ENCODE measurements at places on chromosomes 1 and 21. TPM values are rescaled to one million over a fixed set of nuclear protein-coding genes. Genes with fewer than 3 reads are reported as not detected.

GRCh38 chr1:241323514-241324195, 33.4 kb downstream of the RGS7 start:
- peak; percentile 35 for DNase-seq

GRCh38 chr1:186845576-186846210, 16.9 kb downstream of the PLA2G4A start:
- DNase-seq = peak; percentile 29

ZNF683 gene
- not detected for polyA plus RNA-seq

INTS3 gene
- polyA plus RNA-seq = 41.6 TPM

DNA sequence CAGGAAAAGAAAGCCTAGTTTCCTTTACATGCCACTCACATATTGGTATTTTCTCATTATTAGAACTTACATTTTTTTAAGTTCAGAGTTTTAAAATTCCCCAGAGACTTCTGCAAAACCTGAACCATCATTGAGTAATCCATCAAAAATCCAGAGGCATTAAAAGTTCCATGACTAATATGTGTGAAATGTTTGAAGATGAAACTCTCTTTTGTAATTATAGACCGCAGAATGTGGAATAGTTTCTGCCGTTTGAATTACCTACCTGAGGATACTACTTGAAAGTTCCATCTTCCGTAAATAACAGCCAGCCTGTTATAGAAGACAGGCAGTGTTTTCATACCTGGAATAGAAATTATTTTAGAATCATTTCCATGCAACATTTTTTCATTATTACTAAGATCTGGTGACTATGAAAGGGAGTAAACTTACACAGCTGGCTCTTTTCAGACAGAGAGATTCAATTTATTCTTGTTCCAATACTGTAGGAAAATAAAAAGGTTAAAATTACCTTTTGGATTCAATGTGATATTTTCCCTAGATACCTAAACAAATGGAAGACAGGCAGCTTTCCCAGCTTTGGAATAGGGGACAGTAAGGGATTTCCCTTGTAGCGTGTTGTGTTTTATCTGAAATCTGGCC, 131.4 kb downstream of the ST6GALNAC5 start:
- DNase-seq = no peak

DNA sequence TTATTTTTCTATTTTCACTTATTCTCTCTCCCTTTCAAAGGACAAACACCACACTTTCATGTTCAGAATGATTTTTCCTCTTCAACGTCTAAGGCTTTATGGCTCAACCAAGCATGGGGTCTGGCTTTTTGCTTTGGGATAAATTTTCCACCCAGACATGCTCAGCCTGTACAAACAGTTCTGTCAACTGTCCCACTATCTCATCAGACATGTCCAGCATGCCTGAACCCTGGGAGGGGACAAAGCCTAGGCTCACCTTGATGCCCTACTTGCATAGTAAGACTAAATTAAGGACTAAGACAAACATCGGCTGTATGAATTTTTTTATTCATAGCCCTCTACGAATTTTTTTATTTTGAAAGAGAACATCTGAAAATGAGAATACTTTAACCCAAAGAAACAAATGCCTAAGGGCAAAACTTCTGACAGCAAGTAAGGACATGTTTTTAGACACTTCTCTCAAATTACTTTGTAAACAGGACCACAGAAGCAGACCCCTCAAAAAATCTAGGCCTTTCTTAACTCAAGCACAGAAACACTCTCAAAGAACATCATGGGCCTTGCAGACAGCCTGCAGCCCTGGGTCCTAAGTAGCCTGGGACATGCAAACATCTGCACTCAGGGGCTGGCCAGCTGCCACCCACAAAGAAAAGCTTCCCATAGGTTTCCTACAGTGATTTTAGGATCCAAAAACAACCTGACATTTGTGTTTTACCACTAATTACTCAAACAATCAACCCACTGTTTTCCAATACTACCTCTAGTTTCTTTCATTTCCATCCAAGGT, 72.3 kb upstream of the PALMD start:
- DNase-seq = peak; percentile 37

DNA sequence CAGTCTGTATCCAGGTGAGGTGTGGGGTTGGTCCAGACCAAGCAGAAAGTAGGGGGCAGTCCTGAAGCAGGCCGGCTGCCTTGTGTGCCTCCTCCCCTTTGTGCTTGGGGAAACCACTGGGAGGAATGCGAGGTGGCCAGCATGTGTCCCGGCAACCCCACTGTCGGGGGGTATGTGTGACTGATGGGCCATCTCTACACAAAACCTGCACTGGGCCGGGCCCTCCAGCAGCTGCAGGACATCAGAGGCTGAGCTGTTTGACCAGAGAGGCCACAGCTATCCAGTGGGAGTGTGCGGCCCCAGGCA, 33.3 kb downstream of the TMEM51 start:
- DNase-seq = no peak

- no peak for DNase-seq
Measured at GRCh38 chr21:46157396-46157986, 2.1 kb upstream of the FTCD start.

DNA sequence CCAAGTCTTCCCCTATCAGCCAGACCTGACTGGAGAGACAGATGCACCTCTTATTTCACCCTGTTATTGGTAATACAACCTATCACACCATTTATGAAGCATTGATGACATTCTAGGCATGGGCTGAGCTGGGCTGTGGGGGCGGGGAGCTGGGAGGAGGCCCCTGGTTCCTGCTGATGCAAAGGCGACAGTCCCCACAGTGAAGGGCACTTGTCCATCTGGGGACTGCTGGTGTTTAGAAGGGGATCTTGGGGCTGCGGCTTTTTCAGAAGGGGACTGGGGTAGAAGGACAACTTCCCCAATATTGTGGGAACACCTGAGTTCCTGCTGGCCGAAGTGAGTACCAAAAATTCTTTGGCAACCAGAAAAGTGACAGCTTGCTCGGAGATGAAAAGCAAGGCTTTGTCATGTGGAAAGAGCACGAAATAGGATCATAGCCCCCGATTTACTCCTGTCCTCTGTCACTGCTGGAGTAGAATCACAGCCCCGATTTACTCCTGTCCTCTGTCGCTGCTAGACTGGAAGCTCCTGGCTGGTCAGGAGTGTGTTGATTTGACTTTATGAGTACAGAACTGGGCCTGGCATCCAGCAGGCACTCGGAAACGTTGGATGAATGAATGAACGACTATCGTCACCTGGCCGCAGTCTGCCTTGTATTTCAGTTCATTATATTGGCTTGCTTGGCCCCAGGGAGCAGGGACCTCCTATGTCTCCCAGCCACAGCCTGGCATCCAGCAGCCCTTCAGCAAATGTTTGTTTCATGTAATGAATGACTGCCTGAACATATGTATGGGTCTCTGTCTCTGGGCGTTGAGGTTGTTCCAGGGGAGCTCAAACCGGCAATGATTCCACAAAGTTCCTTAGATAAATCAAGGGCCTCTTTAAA, 16.5 kb upstream of the ETV3L start:
- DNase-seq = no peak

DNA sequence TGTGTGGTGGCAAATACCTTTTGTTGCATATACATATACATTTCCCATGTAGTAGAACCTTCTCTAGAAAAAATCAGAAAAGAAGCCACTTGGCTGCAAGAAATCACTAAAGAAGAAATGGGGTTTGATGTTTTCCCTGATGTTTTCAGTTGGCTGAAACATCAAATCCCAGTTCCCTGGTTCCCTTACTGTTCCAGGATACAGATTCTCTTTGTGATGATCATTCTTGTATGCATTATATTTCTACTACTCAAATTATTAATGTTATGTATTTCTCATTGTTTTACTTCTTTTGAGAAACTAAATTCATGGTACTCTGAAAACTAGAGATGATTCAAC, 7.6 kb downstream of the RNU1-2 start:
- no peak for DNase-seq

DNA sequence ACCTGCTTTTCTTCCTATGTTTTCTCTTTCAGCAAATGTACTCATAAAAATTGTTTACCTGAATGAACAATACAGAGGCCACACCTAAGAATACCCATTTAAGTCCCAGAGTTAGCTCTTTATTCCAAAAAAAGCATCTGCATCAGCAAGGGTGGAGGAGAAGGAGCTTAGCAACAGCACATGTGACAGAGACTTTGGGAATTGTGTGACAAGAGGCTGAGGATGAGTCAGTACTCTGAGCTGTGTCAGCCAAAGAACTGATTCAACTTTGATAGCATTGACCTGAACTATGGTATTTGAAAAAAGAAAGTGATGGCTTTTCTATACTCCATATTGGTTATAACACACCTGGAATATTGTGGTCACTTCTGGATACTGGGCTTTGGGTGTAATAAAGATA, 162.7 kb downstream of the ZNF648 start:
- DNase-seq = no peak

DNA sequence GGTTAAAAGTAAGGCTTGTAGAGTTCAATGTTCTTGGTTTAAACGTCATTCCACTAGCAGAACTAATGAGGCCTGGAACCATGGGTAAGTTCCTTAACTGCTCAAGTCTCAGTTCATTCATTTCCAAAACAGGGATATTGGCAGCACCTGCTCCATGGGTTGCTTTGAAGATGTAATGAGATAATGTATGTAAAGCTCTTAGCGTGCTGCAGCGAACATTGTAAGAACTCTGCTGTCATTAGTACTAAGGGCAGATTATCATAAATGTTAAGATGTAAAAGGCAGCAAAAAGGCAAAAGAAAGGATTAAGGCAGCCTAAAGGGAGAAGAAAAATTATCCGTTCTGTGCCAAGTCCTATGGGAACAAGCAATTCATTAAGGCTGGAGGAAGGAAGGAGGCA, 129.1 kb upstream of the NGF start:
- no peak for DNase-seq

DNA sequence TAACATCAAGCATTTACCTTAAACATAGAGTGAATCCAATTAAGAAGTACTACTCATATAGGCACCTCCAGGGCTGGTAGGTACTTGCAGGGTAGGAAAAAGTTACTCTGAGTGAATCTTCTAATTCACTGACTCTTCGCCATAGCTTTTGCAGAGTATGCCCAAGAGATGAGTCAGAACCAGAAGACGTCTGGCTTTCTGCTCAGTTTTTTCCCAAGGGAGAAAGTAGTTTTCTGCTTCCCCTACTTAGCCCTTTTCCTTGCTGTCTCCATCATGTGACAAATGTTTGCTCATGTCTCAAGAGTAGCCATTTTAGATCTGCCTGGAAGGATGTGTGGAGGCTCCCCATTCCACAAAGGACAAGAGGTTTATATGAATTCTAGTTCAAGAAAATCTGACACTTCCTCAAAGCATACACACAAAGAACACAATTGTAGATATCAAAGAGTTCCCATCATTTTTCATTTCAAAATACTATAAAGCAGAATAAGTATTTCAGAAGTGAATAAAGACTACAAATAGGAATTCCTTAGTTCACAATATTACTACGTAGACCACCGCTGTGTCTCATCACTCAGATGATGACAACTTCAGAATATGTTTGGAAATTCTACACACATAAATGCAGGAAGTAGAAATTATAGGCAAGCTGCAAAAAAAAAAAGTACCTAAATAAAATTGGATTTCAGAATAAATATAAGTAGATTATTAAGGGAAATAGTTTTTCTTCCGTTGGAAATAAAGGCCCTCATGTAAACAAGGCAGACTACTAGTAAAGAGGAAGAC, 98.5 kb downstream of the ASH1L start:
- DNase-seq = no peak

PDZK1 gene
- polyA plus RNA-seq = 0.34 TPM

DNA sequence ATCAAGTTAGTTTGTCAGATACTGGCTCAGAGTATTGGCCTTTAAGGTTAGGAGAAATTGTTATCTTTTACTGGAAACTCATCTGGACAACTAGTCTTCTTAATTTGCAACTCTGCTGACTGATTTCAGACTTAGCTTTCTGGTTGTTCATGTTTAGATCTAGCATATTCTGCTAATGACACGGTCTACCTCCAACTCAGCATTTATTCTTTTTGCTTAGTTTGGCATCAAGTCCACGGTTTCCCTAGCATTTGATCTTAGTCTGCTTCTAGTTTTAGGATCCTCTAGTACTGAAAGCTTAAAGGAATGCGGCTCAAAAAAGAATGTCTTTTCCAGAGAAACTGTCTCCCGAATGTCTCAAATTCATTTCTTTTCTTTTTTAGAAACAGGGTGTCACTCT, 75.6 kb upstream of the SLFNL1 start:
- no peak for DNase-seq

- no peak for DNase-seq
Measured at GRCh38 chr1:932776-933602, 9.3 kb downstream of the SAMD11 start.

DNA sequence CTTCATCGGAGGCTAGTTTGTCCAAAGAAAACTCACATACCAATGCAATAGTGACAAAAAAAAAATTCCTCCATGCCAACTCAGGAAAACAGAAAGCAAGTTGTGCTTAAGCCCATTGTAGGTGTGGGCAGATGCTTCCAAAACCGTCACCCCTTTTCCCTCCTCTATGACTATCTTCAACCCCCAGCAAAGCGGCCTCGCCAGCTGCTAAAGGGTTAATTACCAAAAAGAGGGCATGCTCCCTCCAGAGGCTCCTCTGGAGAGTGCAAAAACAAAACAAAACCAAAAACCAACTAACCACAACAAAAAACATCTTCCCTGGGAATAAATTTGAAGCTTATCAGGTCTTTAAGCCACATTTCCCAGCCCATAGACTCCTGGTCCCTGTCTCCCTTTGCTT, 1.2 kb downstream of the LMOD1 start:
- DNase-seq = no peak

- no peak for DNase-seq
Measured at GRCh38 chr1:12094180-12094579, 31.1 kb downstream of the TNFRSF8 start.

LCE2C gene
- polyA plus RNA-seq = not detected

GRCh38 chr1:42282024-42282579, 52.9 kb downstream of the FOXJ3 start:
- no peak for DNase-seq

Measured in muscle of back (tissue), 13 donors.